T-helper 17 cell (primary cell): ENCODE measurements at places on chromosomes 16 and 17.

- H3K4me3 ChIP-seq = no peak overlapping the region
- no peaks in the 10 kb centered on the region for H3K36me3 ChIP-seq
- H3K27me3 ChIP-seq = no peaks in the 10 kb centered on the region
- no peak for DNase-seq
Measured at GRCh38 chr17:67270416-67270815, 25.4 kb upstream of the HELZ start.

GRCh38 chr16:19175492-19176262 is 7.6 kb downstream of the SYT17 start:
- no peaks in the 10 kb centered on the region for H3K36me3 ChIP-seq
- peaks cover 37% of the 10 kb centered on the region for H3K27me3 ChIP-seq
- no peak for DNase-seq
- no peaks in the 10 kb centered on the region for H3K4me1 ChIP-seq
- no peak overlapping the region for H3K27ac ChIP-seq

- peaks cover 51% of the 10 kb centered on the region for H3K27me3 ChIP-seq
- peaks cover 8% of the 10 kb centered on the region for H3K36me3 ChIP-seq
- no peak for DNase-seq
Measured at GRCh38 chr17:46979147-46979863, at the start of gene RPRML. RPRML (minus strand) TSS chr17:46979253; CDS start chr17:46979007, 246 bp downstream.

DNA sequence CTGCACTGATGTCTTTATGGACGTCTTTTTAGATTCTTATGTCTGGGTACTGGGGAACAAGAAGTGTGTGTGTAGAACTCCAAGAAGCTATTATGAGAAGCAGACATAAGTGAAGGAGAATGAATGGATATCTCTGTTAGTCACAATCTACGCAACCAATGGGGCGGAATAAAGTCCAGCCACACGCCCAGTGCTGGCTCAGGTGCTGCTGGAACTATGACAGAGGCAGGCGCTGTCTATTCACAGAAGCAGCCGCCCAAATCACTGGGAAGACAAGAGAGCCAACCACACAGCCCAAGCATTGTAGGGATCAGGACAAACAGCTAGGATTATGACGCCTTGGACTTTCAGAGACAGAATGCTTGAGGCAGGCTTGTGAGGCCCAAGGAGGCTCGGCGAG is 43.9 kb upstream of the ICAM2 start:
- peak overlapping the region; percentile 100 for H3K27ac ChIP-seq
- H3K4me1 ChIP-seq = peaks cover 77% of the 10 kb centered on the region
- H3K4me3 ChIP-seq = peak overlapping the region; percentile 97
- no peaks in the 10 kb centered on the region for H3K27me3 ChIP-seq
- H3K36me3 ChIP-seq = peaks cover 28% of the 10 kb centered on the region

GRCh38 chr17:66692421-66692690 is 142.6 kb upstream of the CACNG5 start:
- H3K4me3 ChIP-seq = no peak overlapping the region
- H3K36me3 ChIP-seq = peaks cover 14% of the 10 kb centered on the region
- peaks cover 10% of the 10 kb centered on the region for H3K4me1 ChIP-seq
- DNase-seq = no peak
- no peaks in the 10 kb centered on the region for H3K27me3 ChIP-seq
- H3K27ac ChIP-seq = peak overlapping the region; percentile 67

DNA sequence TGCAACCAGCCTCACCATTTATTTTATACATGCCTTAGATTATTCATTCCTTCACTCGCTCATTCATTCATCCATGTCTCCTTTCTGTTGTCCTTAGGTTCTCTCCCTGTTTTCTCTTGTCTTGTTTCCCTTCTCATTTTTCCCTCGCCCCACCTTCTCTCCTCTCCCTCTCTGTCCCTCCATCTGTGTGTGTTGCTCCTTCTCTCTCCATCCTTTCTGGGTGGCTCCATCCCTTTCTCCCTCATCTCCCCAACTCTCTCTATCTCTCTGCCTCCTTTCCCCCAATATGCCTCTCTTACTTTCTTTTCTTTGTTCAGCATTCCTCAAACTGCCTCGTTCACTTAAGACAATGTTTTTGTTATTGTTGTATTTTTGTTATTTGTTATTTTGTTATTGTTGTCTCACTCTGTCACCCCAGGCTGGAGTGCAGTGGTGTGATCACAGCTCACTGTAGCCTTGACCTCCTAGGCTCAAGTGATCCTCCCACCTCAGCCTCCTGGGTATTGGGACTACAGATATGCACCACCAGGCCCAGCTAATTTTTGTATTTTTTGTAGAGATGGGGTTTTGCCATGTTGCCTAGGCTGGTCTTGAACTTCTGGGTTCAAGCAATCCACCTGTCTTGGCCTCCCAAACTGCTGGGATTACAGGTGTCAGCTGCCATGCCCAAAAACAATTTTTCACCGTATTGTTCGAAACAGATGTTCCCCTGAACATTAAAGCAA is 14.4 kb downstream of the SOCS1 start:
- no peaks in the 10 kb centered on the region for H3K36me3 ChIP-seq
- H3K27ac ChIP-seq = no peak overlapping the region
- H3K4me3 ChIP-seq = no peak overlapping the region

- no peak overlapping the region for H3K27ac ChIP-seq
- no peak for DNase-seq
- H3K27me3 ChIP-seq = no peaks in the 10 kb centered on the region
- no peaks in the 10 kb centered on the region for H3K4me1 ChIP-seq
- H3K36me3 ChIP-seq = no peaks in the 10 kb centered on the region
Measured at GRCh38 chr17:72393553-72393952, 272.7 kb downstream of the SOX9 start.

DNA sequence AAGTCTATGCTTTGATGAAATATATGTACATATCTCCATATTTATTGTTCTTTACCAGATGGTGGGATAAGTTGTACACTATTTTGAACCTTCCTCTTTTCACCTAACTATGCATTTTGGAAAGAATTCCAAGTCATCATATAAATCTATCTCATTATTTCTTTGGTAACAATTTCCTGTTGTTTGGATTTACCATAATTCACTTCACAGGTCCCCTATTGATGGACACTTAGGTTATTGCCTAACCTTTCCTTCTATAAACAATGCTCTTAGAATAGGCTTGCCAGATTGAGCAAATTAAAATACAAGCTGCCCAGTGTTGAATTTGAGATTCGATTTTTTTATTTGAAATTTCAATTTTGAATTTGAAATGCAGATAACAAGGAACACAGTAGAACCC is 28.9 kb upstream of the DHX8 start:
- DNase-seq = no peak
- H3K27ac ChIP-seq = no peak overlapping the region
- H3K36me3 ChIP-seq = no peaks in the 10 kb centered on the region
- peaks cover 27% of the 10 kb centered on the region for H3K27me3 ChIP-seq
- peaks cover 4% of the 10 kb centered on the region for H3K4me1 ChIP-seq

GRCh38 chr17:63760771-63761539 is 12.4 kb downstream of the CCDC47 start:
- no peak overlapping the region for H3K4me3 ChIP-seq
- no peak for DNase-seq
- peaks cover 2% of the 10 kb centered on the region for H3K36me3 ChIP-seq
- peak overlapping the region; percentile 19 for H3K27ac ChIP-seq
- H3K27me3 ChIP-seq = no peaks in the 10 kb centered on the region

- H3K36me3 ChIP-seq = peaks cover 10% of the 10 kb centered on the region
- no peaks in the 10 kb centered on the region for H3K27me3 ChIP-seq
- H3K4me3 ChIP-seq = peak overlapping the region; percentile 84
- H3K4me1 ChIP-seq = peaks cover 64% of the 10 kb centered on the region
- peak overlapping the region; percentile 90 for H3K27ac ChIP-seq
Measured at GRCh38 chr17:35051579-35052240, 11.8 kb downstream of the RFFL start.

- H3K4me1 ChIP-seq = peaks cover 35% of the 10 kb centered on the region
- no peak for DNase-seq
- H3K36me3 ChIP-seq = no peaks in the 10 kb centered on the region
- no peaks in the 10 kb centered on the region for H3K27me3 ChIP-seq
Measured at GRCh38 chr17:44122816-44123355, 555 bp downstream of the HDAC5 start.

GRCh38 chr16:89033796-89034572 is 57.0 kb upstream of the CBFA2T3 start:
- H3K36me3 ChIP-seq = no peaks in the 10 kb centered on the region
- H3K27me3 ChIP-seq = peaks cover 6% of the 10 kb centered on the region
- peak overlapping the region; percentile 36 for H3K4me3 ChIP-seq
- H3K27ac ChIP-seq = peak overlapping the region; percentile 73
- DNase-seq = no peak

GRCh38 chr16:89691986-89692569 is 5.6 kb downstream of the CDK10 start:
- H3K27me3 ChIP-seq = no peaks in the 10 kb centered on the region
- H3K4me1 ChIP-seq = peaks cover 7% of the 10 kb centered on the region
- no peaks in the 10 kb centered on the region for H3K36me3 ChIP-seq
- no peak overlapping the region for H3K4me3 ChIP-seq
- DNase-seq = no peak

DNA sequence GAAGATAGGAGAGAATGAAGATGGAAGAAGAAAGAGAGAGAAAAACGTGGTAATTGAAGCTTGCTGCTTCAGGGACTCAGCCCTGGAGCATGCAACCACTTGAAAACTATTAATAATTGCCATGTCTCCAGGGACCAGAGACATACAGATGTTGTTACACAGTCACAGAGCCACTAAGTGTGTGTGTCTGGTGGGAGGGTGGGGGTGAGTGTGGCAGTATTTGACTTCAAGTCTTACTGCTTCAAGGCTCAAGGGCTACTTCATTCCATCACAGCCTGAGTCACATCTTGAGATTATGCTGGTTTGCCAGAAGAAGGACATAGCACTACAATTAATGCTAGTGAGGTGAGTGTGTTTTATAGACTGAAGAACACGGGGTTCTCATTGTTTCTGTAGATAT is 202.2 kb downstream of the CDH8 start:
- H3K27ac ChIP-seq = no peak overlapping the region
- no peaks in the 10 kb centered on the region for H3K36me3 ChIP-seq

GRCh38 chr16:27235938-27236245 is 32.6 kb downstream of the KDM8 start:
- H3K27ac ChIP-seq = peak overlapping the region; percentile 100
- no peaks in the 10 kb centered on the region for H3K27me3 ChIP-seq
- peaks cover 64% of the 10 kb centered on the region for H3K4me1 ChIP-seq
- no peak for DNase-seq
- no peaks in the 10 kb centered on the region for H3K36me3 ChIP-seq
- H3K4me3 ChIP-seq = peak overlapping the region; percentile 91

GRCh38 chr16:66113223-66113622 is 253.3 kb upstream of the CDH5 start:
- DNase-seq = no peak
- H3K27ac ChIP-seq = no peak overlapping the region
- H3K4me1 ChIP-seq = no peaks in the 10 kb centered on the region
- peaks cover 2% of the 10 kb centered on the region for H3K36me3 ChIP-seq
